Amniotic stem cell (primary cell): ENCODE measurements at places on chromosomes 16 and 17.
A peak's percentile ranks its signal among the peaks of the same experiment; 100 is the strongest.

- no peak for DNase-seq
Measured at GRCh38 chr17:36597866-36598777, 3.3 kb upstream of the MRM1 start.

DNA sequence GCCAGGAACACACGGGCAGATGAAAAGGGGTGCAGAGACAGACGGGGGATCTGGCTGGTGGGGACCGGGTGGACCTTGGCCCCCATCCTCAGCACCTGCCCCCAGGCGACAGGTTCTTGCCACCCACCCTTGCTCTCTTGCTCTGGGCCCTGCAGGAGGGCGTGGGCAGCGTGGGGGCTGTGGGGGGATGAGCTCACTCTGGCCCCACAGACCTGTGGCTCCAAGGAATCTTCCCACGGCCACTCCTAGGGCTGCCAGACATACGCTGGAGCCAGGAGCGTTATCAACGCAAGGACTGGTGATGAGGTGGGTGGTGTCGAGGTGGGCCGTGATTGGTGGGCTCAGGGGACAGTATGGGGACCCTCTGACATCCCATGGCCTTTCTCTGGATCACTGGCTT is 6.3 kb downstream of the CTRB1 start:
- DNase-seq, result no peak

DNA sequence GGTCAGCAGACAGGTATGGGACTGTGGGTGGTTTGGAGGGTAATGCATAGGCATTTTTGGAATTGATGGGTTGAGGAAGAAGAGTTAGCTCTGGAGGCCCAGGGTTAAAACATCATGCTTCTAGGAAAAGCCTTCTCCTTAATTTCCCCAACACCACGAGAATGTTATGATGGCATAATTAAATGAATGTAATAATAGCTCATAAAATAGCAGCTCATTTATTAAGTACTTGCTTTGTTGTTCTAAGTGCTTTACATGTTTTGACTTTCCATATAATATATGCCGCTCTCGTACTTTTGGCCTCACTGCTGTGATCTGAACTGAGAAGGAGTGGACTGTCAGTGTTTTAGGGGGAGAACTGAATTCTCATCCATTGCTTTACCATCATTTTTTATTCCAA is 14.3 kb downstream of the LIMD2 start:
- DNase-seq, result no peak

DNA sequence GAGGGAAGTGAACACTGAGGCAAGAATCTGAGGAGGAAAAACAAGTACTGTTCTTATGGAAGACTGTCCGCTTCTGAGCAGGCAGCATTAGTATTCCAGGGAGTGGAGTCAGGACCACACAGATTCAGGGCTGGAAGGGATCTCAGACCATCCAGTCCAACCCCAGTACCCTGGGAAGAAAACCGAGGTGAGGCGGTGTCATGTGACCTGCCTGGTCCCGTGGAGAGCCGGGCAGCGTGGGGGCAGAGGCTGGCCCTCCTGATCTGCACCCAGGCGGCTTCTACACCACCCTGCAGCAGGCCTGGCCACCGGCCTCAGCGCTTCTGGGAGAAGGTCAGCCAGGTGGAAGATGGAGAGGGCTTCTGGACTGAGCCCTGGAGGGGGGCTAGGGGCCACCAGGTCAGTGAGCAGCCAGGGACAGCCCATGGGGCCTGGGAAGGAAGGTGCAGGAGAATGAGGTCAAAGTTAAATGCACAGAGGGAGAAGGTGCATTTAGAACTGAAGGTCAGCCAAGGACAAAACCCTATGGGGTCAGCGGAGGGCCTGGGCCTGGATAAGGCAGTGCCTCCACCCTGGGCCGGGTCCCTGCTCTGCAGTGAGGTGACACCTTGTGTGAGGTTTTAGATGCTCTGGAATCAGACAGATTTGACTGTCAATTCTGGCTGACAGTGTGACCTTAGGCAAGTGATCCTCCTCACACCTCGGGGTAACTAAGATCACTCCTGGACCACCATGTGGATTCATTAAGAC is 45.9 kb downstream of the VAC14 start:
- DNase-seq, result no peak

GRCh38 chr17:31803494-31804213 is 55.4 kb downstream of the COPRS start:
- no peak for DNase-seq

DNA sequence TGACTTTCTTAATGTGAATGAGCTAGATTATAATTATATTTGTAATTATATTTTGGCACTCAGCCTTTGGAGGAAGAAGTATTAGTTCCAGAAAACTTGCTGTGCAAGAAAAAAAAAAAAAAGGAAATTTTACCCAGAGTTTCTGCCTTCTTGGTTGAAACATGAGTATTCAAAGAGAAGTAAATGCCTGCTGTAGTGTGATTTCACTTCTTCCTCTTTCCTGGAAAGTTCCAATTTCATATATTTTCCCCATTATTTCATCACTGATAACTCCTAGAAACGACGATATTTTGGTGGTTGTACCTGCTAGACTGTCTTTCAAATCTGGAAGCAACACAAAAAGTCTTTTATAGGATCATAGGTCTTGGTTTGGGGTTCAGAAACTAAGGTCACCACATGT is 20.4 kb upstream of the MPHOSPH6 start:
- no peak for DNase-seq

DNA sequence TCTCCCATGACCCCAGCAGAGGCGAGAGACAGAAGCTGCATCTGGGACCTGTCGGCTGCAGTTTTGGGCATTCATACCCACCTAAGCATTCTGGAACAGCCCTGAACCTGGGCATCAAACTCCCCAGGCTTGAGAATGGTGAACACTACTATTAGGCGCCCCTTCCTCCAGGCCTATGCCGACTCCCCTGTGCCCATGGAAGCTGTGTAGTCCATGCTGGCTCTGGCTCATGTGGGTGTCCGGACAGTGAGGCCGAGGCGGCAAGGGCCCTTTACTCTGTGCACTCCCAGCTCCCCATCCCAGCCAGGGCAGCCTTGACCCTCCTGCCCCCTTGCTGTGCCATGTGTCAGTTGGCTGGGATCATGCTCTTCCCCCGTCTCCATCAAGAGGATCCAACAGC is 89.0 kb upstream of the TOB1 start:
- DNase-seq, result no peak

DNA sequence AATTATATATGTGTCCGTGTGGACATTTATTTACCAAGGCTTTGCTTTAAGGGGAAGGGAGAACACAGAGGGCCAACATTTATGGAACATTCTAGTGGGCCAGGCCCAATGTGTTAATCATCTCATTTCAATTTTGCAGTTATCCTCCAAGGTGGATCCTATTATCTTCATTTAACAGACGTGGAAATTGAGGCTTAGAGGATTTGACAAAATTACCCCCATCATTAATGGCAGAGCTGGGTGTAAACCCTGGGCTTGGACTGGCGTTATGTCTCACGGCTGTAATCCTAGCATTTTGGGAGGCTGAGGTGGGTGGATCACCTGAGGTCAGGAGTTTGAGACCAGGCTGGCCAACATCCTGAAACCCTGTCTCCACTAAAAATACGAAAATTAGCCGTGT is 26.4 kb downstream of the PITPNC1 start:
- no peak for DNase-seq

GRCh38 chr17:55510986-55511721 is at the start of gene SMIM36:
Gene SMIM36, minus strand, starts transcription at chr17:55511452.
- no peak for DNase-seq

DNA sequence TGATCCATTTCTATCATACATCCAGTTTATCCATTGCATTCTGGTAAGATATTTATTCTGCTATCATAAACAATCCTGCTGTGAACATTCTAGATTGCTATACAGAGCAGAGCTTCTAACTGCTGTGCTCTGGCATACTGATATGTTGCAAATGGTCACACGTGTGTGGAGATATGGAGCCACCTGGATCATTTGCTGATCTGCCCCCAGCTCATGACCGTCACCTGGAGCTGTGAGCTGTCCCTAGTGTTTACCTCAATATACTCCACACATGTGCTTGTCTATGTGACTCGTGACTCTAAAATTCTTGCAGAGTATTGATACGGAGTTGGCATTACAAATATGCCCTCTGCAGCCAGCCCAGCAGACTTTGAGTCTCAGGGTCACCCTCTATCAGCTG is 164.5 kb upstream of the ZFHX3 start:
- DNase-seq, result no peak

DNA sequence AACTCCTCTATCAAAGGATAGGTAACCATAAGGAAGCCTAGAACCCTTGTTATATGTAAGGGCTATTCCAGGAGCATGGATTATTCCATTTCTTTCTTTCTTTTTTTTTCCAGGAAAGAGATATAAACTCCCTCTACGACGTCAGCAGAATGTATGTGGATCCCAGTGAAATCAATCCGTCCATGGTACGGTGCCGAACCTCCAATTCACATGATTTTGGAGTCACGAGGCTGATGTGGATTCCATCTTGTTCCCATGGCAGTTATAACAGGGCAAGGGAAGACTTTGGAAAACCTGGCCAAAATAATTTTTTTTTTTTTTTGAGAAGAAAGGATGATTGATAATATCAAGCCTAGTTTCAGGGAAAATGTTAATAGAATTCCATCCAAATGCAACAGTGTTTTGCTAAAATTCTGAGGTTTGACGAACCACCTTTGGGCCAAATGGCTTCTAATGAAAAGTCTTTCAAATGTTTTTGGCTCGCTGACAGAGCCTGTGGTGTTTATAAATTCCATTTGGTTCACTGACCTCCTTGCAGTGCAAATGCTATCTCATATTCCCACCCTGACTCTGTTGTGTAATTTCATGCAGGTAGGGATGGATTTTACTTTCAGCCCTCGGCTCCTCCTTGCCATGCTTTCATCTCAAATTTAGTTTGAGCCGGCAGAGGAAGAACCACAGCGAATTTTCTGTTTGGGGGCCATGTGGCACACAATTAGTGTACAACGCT is 90.0 kb downstream of the SDR42E1 start:
- DNase-seq, result no peak

GRCh38 chr16:24973809-24974461 is 41.2 kb downstream of the ARHGAP17 start:
- DNase-seq, result no peak

GRCh38 chr17:34452769-34453168 is 89.7 kb upstream of the CCL1 start:
- no peak for DNase-seq

DNA sequence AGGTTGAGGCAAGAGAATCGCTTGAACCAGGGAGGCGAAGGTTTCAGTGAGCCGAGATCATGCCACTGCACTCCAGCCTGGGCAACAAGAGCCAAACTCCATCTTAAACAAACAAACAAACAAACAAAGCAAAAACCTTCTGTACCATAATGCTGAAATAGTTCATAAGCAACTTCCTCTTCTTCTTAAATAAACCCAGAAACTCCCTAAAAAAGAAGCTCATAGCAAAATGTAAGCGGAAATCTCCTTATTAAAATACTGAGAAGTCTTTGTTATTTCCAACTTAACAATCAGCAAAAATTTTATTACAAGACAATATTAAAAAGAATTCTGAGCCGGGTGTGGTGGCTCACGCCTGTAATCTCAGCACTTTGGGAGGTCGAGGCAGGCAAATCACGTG is 82.8 kb downstream of the FBXL20 start:
- no peak for DNase-seq

- DNase-seq, result no peak
Measured at GRCh38 chr17:40323391-40324381, 14.7 kb downstream of the RARA start.

GRCh38 chr17:9676820-9677310 is 31.5 kb downstream of the USP43 start:
- DNase-seq, result no peak

- no peak for DNase-seq
Measured at GRCh38 chr16:86494039-86494564, 16.2 kb upstream of the FOXF1 start.

- DNase-seq, result peak; percentile 55
Measured at GRCh38 chr16:1378804-1379303, 27.1 kb downstream of the GNPTG start.
